NCI-H2227 treated with DMSO at 0.1 percent for 48 hours (cell line): ENCODE measurements at places on chromosomes 3 and 15.

- DNase-seq, result no peak
Observed at GRCh38 chr15:78007211-78007931, 70.1 kb downstream of the TBC1D2B start.

DNA sequence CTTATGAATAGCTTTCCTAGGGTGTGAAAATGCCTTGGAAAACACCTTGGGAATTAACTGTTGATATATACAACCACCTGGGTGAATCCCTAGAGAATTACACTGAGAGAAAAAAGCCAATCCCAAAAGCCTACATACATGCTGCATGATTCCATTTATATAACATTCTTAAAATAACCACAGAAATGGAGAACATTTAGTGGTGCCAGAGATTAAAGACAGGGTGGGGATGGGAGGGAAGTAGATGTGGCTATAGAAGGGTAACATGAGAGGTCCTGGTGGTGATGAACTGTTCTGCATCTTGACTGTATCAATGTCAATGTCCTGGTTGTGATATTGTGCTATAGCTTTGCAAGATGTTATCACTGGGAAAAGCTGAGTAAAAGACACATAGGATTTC, 291.0 kb downstream of the CLSTN2 start:
- no peak for DNase-seq

GRCh38 chr3:8204853-8205650, 296.6 kb upstream of the LMCD1 start:
- no peak for DNase-seq

DNA sequence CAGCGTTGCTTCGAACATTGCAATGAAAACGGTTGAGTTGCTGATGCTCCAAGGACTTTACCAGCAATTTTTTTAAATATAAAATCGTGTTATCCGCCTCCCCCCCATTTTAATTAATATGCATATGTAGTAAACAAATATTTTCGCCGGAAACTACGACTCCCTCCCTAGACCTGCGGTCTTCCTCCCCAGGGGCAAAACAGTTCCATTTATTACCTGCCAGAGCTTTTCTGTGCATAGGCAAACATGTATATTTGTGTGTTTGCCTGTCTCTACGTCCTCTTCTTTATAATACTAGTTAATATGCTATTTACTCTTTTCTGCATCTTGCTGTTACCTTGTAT, 593 bp upstream of the RSL24D1 start:
- no peak for DNase-seq

DNA sequence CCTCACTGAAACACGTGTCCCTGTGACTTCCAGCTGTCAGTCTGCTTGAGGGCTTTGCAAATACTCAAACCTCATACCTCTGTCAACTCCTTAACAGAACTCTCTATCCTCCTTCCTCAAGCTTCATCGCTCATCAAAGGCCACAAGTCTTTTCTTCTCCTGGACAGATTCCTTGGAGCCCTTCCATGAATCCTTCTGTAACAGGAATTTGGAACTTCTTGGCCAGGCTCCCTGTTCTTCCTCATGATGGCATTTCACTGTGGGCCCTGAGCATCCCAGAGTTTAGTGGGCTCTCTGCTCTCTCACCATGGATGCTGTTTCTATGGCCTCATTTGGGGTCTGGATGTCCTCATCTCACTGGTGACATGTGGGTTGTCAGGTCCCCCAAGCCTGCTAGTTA, 105.0 kb upstream of the TLE3 start:
- DNase-seq, result no peak

GRCh38 chr3:191568206-191568605, 107.2 kb downstream of the PYDC2 start:
- DNase-seq, result no peak

DNA sequence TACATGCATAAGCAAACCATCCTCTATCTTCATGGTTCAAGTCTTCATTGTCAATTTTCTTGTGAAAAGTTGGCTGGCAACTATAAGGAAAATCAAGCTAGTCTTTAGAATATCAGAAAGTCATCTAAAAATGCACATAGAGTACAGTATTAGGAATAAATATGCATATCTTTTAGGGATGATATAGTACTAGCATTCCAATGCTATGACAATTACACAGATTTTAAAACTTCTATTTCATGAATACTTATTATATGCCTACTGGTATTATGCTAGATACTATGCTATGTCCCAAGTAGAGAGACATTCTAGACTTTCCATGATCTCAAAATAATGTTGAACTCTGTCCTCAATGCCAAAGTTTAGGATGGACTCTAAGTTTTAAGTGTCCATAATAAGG, 81.3 kb upstream of the NAALADL2 start:
- no peak for DNase-seq

- peak; percentile 81 for DNase-seq
Observed at GRCh38 chr3:4978204-4978965, 852 bp upstream of the BHLHE40 start.

- DNase-seq, result no peak
Observed at GRCh38 chr15:41512940-41513505, 604 bp downstream of the LTK start.

DNA sequence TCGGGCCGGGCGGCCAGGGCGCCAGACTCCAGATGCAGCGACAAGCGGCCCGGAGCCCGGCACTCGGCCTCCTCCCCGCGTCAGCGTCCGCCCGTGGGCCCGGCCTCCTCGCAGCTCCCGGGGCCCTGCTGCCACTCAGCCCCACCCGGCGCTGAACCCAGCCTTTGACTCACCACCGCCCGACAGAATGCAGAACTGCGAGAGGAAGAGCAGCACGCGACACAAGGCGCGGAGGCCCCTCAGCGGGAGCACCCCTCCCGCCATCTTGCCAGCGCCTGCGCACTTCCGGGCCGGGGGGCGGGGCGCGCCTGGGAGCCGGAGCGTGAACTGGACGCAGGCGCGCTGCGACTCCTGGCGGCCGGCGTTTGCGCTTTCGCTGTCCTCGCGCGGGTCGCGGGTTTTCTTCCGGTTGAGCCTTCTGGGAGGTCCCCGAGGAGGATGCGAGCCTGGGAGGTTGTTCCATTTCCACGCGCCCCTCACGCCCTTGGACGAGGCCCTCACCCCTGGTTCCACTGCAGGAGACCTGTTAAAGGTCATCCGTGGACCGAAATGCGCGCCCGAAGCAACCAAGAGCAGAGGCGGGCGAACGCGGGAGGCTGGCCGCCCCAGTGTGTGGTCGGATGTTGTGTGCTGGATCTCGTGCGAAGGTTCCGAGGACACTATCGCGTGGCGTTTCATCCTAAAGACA, at the start of gene TM2D3:
TM2D3 (minus strand) TSS at position 284 of the 688 bp plus-strand sequence; CDS start at position 264, 20 bp downstream.
- DNase-seq, result peak; percentile 84

DNA sequence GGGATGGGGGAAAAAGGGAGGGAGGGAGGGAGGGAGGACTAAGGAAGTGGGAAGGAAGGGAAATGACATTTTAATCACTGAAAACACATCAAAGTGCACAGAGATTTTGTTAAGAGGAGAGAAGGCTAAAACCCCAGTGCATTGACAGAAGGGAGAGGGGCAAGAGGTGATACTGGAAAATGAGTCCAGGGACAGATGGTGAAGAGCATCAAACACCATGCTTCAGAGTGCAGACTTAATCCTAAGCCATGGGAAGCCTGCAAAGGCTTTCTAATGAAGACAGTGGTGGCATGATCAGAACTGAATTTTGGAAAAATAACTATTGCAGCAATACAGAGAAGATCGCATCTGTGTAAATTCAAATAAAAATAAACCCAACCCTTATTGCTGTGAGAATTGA, 41.8 kb downstream of the HGD start:
- DNase-seq, result no peak

- DNase-seq, result no peak
Observed at GRCh38 chr3:135973841-135974240, 8.3 kb downstream of the PPP2R3A start.

GRCh38 chr15:70376929-70377691, 279.4 kb upstream of the TLE3 start:
- DNase-seq, result peak; percentile 17

DNA sequence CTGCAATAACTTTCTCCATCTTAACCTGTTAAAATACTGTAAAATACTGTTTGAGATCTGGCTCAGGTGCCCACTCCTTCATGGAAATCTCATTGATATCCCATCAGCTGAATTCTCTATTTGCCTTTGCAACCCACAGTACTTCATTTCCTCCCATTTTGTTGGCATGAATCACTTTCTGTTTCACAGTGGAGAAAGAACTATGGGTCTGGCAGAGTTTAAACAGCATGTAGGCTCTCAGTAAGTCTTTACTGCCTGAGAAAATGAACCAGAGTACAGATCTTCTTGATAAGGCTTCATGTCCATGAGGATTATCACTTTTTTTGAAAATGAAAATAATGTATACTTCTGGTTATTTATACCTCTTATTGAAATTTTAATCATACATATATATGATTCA, 245.9 kb downstream of the NAALADL2 start:
- DNase-seq, result no peak

- DNase-seq, result no peak
Observed at GRCh38 chr15:60582370-60583036, 103.6 kb upstream of the ICE2 start.

DNA sequence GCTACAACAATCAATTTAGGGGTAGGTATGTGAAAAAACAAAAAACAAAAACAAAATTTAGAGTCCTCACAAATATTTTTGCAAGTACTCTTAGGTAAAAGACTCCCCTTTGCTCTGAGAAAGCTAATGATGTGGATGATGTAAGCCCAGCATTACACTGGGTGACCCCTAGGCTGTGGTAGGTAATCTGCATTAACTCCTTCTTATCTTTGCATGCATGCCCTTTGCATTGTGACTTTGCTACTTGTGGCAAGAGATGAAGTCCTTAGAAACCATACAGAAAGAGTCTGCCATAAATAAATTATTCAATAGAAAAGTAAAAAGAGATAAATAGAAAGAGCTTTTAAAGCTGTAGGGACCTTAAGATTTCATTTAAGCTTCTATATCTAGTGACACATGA, 159.7 kb upstream of the MBNL1 start:
- no peak for DNase-seq

DNA sequence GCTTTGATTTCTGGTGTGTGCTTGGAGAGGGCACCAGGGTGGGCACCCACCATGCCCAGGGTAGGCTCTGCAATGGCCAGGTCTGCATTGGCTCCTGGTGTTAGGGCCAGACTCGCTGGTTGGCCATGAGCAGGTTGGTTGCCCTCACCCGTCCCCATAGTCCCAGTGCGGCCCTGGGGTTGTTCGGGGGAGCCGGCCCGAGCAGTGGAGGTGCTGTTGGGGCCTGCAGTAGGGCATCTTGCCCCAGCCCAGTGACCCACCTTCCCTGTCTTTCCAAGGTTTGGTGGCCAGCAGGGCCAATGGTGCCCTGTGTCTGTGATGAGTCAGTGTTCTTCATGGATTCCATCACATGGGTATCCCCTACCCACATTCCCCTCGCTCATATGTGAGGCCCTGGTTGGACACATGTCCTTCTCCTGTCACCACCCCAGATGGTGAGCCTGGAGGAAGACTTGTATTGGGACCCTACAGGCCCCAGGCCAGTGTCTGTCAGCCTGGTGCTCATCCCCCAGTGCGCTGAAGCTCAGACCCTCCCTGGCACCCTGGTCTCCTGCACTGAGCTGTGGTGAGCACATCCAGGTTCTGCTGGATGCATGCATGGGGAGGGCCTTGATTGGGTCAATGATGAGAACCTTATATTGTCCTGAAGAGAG, 190.1 kb downstream of the UBE3A start:
- DNase-seq, result no peak

GRCh38 chr15:68114356-68114755, 60.2 kb downstream of the PIAS1 start:
- no peak for DNase-seq

DNA sequence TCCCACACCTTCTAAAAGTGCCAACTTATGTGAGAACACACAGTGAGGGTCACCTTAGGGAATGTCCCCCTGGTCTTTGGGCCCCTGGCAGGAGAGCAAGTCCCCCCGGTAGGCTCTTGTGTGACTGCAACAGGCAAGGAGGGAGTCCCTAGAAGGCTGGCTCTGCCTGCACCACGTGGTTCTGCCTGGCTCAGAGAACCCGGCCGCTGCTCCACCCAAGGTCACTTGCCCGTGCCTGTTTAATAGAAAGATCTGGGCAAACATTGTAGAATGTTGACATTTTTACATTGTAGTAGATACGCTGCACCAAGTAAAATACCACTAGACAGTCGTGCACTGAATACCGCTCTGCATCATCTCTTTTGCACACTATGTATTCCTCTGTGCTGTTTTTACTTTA, 21.9 kb downstream of the GABRA5 start:
- no peak for DNase-seq

- DNase-seq, result no peak
Observed at GRCh38 chr3:123687286-123687685, 102.4 kb upstream of the HACD2 start.

GRCh38 chr3:87260270-87260669, 16.1 kb downstream of the POU1F1 start:
- DNase-seq, result no peak

DNA sequence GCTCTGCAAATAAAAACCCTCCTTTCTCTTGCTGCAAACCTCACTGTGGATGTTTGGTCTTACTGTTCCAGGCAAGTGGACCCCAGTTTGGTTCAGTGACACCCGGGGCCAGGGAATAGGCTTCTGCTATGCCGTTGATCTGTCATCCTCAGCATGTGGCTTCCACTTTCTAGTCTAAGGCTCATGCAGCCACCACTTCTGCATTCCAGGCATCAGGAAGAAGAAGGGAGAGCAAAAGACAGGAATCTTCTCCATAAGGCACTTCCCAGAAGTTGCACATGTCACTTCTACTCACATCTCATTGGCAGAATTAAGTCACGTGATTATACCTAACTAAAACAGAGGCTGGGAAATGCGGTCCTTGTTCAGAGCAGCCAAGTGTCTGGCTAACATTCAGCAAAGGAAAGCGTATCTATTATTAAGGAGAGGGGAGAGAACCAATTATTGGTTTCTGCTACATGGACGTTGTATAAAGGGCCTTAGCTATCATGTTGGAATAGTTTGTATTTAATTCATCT, 173.6 kb upstream of the PFN2 start:
- DNase-seq, result no peak

DNA sequence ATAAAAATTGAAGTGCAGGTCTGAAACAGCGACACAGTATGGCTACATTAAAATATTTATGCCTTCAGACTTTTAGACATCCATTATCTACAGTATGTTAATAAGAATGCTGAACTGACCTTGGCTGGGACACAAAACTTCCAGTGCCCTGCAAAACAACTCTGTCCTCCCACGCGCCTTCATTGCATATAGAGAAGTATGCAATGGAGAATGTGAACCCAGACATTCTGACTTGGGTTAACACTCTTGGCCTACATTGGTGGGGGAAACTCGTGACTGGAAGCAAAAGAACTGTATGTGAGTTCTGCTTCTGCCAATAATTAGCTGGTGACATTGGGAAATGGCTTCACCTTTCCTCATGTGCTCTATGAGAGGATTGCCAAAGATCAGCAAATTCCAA, 110.5 kb upstream of the SLC24A5 start:
- DNase-seq, result no peak

DNA sequence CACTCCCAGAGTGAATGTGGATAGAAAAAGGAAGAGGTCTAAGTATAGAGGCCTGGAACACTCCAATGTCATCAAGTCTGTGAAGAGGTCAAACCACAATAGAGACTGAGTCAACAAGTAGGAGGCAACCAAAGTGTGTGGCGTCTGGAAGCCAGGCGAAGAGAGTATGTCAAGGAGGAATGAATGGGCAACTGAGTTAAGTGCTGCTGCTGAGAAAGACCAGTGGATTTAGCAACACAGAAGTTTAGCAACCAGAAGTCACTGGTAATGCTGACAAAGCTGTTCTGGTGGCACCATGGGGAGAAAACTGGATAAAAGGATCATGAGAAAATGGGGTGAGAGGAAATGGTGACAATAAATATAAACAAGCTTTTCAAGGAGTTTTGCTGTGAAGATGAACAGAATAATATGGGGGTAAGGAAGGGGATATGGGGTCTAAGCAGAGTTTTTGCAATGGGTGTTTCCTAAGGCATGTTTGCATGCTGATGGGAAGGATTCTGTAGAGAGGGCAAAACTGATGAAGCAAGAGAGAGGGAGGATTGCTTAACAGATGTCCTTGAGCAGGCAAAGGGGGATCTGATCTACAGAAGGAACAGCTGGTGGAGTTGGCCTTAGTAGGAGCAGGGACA, 38.4 kb downstream of the PCOLCE2 start:
- no peak for DNase-seq
